ENCODE measurements at places on chromosomes 1 and 21.

DNA sequence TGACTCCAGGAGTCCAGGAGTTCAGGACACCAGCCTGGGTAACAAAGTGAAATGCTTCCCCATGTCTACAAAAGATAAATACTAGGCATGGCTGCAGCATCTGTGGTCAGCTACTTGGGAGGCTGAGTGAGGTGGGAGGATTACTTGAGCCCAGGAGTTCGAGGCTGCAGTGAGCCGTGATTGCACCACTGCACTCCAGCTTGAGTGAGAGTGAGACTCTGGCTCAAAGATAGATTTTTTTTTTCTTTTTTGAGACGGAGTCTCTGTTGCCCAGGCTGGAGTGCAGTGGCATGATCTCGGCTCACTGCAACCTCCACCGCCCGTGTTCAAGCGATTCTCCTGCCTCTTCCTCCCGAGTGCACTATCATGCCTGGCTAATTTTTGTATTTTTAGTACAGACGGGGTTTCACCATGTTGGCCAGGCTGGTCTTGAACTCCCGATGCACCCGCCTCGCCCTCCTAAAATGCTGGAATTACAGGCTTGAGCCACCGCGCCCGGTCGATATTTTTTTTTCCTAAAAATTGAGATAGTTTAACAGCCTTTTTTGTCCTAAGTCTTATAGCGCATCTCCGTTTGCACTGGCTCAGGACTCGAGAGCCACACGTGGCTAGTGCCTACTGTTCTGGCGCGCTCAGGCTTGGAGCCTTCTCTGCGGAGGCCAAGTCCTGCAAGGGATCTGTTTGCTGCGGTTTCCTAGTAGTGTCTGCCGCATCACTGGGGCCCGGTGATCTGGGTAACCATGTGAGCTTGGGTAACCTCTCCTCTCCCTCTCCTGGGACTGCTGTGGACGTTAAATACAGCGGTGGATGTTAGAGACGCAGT, 1.0 kb upstream of the MFN2 start:
- peak; percentile 84 for DNase-seq

GRCh38 chr1:112358061-112358770, 37.8 kb upstream of the CTTNBP2NL start:
- DNase-seq = no peak

- no peak for DNase-seq
Measured at GRCh38 chr1:38027201-38028104, 14.9 kb downstream of the UTP11 start.

- no peak for DNase-seq
Measured at GRCh38 chr1:180888870-180889269, 23.8 kb upstream of the KIAA1614 start.

GRCh38 chr1:67347688-67348472, 40.2 kb downstream of the IL12RB2 start:
- DNase-seq = no peak

GRCh38 chr21:33419538-33420123, 16.4 kb downstream of the IFNGR2 start:
- no peak for DNase-seq

DNA sequence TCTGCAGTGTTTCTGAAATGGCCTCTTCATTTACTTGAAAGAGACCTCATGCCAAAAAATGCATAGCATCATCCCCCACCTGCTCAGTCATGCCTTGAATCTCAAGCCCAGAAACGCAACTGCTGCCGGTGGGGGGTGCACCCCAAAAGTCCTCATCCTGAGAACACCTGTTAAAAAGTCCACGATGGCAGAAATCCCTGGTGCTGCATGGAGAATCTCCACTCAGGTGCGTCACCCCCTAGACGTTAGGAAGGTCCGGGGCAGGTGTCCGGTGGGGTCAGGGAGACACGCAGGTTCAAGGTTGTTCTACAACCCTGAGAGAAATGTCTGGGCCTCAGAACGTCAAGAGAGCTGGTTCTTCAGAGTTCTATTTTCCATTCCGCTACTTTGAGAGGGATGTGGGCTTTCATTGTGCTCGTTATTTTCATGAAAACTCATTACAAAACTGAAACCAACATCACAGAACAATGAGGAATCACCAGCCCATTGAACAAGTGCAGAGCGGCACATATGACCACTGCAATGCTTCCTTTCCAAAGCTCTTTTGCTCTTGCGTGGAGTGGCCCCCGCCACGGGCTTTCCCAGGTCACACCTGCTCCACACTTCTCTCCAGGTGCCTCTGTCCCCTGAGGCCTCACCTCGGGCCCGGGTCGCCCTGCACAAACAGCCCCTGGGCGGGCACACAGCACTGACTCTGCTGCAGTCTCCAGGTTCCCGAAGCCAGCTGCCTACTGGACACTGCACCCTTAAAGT, 201.9 kb downstream of the TOMM20 start:
- no peak for DNase-seq

DNA sequence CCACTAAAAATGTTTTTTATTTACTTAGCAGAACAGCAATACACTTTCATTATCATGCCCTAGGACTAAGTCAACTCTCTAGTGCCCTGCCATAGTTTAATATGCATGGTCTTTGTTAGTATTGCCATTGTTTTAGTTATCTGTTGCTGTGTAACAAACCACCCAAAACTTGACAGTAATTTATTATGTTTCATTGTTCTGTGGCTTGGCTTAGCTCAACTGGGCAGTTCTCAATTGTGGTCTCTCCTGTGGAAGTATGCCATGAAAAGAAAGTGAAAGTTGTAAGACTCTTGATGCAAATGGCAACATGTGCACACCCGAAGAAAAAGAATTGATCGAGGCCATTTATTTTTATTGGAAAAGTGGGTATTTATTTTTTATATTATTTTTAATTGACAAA, 206.3 kb upstream of the KCTD3 start:
- DNase-seq = no peak

DNA sequence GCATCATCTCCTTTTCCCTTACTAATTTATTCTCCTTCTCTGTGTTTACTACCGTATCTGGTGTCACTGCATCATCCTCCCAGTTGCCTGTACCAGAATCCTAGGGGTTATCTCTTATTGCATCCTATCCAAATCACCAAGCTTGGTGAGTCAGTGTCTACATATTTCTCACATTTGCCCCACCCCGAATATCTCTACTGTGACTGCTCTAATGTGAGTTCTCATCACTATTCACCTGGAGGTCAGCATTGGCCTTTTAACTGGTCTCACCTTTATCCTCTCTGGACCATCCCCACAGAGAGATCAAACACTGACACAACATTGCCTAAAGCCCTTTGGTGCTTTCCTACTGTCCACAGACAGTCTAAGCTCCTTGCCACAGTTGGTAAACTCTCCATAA, 45.7 kb upstream of the ZNF648 start:
- no peak for DNase-seq

DNA sequence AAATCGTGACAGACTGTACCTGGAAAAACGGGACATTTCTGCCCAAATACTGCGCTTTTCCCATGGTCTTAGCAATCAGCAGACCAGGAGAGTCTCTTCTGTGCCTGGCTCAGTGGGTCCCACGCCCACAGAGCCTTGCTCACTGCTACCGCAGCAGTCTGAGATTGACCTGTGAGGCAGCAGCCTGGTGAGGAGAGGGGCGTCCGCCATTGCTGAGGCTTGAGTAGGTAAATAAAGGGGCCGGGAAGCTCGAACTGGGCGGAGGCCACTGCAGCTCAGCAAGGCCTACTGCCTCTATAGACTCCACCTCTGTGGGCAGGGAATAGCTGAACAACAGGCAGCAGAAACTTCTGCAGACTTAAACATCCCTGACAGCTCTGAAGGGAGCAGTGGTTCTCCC, 203.1 kb downstream of the DENND1B start:
- DNase-seq = no peak

DNA sequence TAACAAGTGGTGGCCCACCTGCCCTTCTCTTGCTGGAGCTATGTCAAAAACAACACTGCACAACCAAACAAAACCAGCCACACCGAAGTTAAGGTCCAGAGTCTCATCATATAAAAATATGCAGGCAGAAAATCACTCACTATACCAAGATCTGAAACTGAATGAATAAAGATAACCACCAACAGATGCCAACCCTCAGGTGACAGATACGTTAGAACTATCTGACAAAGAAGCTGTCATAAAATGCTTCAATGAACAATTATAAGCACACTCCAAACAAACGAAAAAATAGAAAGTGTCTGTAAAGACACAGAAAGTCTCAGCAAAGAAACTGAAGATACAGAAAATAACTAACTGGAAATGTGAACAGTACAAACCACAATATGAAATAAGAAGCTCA, 14.0 kb downstream of the ZNF496 start:
- DNase-seq = no peak

- DNase-seq = no peak
Measured at GRCh38 chr1:210685295-210685650, 356.6 kb downstream of the HHAT start.

GRCh38 chr1:107405236-107405635, 264.4 kb downstream of the NTNG1 start:
- DNase-seq = no peak

DNA sequence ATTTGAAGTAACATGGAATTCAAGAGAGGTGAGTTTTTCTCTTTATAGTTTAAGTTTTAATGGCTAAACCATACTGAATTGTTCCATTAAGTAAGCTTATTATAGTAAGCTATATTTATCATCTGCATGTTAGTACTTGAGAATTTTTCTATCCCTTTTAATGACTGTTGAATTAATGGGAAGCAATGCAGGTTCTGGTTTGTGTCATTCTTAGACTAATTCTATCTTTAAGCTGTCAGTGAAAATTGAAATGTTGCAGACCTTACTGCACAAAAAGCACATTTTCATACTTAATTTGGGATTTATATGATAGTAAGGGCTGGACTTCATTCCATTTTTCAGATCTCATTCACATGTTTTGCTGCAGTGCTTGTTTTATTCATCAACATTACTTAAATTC, 25.9 kb downstream of the SRSF11 start:
- DNase-seq = no peak

- DNase-seq = peak; percentile 67
Measured at GRCh38 chr1:37817481-37817880, 9.5 kb upstream of the YRDC start.

- no peak for DNase-seq
Measured at GRCh38 chr1:158019171-158019868, 25.9 kb downstream of the KIRREL1 start.

GRCh38 chr1:201530741-201531531, 8.0 kb upstream of the NAV1 start:
- peak; percentile 60 for DNase-seq

DNA sequence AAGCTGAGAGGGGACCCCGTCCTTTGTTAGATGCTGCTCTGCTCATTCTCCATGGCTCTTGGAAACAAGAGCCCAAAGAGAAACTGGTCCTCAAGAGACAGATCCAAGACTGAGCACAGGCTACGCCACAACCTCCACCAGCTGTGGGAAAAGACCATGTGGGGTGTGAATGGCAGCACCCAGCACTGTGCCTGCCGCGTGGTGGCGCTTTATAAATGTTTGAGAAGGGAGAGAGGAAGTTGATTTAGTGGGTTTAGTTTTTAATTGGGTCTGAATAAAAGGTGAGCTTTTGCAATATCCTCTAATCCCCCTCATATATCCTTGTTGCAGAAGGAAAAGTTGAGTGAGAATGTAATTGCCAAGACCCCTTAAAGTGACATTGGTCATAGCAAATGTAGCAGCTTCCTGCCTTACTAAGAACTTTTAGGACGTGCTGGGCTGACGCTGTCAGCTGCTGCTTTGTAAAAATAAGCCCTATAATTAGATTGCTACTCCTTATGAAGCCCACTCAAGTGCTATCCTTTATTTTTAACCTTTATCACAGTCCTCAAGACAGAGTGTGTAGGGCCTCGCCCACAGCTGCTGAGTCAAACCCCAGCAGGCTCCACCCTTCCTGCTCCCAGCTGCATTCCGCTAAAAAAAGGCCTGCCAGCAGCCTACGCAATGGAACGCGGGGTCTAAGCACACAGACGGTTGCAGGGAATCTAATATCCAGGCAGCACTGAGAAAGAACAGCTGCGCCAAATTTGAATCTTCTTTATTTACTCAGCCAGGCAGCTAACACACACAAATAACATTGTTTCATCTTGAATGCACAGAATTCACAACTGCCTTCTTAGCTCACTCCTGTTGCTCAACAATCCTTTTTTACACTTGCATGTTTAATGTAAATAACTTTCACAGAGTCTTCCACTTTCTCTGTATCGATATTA, 47.4 kb upstream of the PRDX6 start:
- DNase-seq = no peak

- DNase-seq = no peak
Measured at GRCh38 chr1:36448530-36449056, 1.7 kb downstream of the OSCP1 start.

DNA sequence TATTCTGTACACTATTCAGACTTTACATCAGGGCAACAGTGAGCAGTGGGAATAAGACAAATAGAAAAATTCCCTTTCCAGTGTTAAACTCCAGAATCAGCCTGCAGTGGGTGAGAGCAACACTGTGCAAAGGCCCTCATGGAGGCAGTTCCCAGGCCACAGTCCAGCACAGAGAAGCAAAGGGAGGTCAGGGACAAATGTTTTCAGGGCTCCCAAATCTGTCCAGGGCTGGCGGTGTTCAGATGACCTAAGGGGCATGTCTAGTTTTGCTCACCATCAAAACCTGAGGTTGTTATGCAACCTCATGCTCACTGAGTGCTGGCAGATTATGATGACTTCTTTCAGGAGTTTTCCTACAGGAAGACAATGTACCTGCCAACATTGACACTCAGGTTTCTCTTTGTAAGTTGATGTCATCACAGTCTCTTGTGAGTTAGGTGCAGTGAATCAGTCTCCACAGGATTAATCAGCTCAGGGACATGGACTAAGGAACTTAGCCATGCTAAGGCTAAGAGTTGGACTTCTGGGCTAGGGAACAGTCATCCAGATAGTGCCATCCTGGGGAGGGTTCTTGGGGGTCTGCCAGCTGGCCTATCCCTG, 3.6 kb upstream of the LCE5A start:
- no peak for DNase-seq

Data from NCI-H2029 (cell line).